ENCODE measurements at places on chromosomes 7 and 10.

DNA sequence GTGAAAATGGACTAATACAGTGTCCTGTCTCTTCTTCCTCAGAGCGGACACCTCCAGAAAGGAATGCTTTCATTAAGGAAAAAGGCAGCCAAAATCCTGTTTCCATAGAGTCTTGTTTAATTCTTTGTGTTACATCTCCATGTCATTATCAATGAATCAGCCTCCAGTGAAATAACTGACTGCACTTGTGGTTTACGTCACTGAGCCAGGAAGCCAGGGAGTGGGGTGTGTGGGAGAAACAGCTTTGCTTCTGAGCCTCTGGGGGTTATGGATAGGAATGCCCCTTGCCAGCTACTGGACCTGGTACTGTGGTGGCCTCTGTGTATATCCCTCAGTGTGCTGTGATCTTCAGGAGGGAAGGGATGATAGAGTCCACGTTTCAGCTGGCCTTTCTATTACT, 416.8 kb downstream of the GALNT17 start:
- DNase-seq: no peak

- no peak for DNase-seq
Observed at GRCh38 chr7:125119559-125120115, 190.0 kb upstream of the POT1 start.

DNA sequence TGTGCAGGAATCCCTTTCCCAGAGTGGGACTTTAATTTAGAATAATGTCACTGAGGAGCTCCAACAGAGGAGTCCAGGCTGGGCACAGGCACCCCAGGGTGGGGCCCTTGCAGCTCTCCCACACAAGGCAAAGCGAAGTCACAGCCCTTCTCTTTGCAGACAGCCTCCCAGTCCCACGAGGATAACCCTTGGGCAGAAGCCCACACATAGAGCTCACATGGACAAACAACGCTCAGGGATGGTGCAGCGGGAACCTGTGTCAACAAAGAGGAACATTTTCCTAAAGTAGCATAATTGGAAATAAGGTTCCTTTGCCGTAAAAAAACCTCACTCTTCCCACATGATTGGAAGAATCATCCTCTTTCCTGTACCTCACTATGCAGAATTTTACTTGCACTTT, 29.3 kb upstream of the GGCT start:
- no peak for DNase-seq

- no peak for DNase-seq
Observed at GRCh38 chr10:114448897-114449296, 44.6 kb upstream of the AFAP1L2 start.

DNA sequence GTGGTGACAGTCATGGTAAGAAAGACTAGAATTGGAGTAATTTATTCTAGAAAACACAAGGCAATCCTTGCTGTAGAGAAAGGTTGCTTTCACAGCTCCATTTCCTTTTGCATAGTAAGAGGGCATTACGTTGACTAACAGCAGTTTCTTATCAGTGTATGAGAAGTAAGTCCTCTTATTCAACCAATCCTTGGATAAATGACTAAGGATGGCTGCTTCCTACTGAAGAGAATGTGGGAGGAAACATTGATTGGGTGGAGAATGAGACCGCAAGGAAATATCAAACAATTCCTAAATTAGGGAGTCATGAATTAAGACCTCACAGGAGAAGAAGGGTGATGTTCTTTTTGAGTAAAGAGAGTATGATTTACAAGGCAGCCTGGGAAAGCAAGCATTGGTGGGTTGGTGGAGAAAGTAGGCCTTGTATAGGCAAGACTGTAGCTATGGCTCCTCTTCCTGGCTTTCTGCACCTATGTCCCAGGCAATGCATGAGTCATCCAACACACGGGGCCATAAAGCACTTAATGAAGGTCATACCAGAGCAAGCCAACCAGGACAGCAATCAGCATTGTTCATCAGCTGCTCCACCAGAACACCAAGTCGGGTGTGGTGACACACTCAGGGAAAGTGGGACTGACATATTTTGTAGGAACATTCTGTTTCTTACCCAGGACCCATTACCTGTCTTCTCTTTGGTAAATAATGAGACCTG, 5.6 kb downstream of the MGAM start:
- no peak for DNase-seq

DNA sequence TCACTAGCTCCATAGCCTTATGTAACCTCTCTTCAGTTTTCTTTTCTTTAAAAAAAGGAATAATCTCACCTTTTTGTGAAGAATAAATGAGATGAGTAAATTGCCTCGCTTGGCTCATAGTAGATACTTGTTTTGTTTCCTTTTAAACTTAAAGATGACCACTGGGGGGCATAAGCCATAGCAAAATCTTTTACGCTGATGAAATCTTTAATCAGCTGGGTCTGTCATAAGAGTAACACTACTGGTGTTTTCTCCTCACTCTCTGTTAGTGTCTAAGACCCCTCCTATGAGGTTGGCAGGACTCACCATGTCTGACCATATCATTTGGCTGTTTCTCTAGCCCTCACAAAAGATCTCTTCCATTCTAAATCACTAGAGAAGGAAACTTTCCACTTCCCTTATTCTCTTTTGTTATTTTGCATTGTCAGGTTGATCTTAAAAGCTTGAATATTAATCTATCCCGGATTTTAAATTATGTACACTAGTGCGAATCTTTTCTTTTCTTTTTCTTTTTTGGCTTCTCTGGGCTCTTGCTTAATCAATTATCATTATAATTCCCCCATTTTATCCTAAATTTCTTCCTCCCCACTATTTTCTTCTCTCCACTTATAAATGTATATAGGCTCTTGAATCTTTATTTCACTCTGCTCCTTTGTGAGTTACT, 12.5 kb downstream of the STAG3 start:
- DNase-seq: no peak

GRCh38 chr10:56633876-56634452, 272.9 kb upstream of the ZWINT start:
- DNase-seq: peak; percentile 5
